Activated CD4-positive, alpha-beta memory T cell treated with anti-CD3 and anti-CD28 coated beads for 36 hours (primary cell): ENCODE measurements at places on chromosomes 7 and 10. TPM values are rescaled to one million over a fixed set of nuclear protein-coding genes. Genes with fewer than 3 reads are reported as not detected.

Gene EGR2
- 66.9 TPM for total RNA-seq

Gene CYREN
- 43.6 TPM for total RNA-seq

Gene ZNF138
- total RNA-seq = 10.5 TPM

Gene HTR5A
- not detected for total RNA-seq

Gene UNCX
- total RNA-seq = not detected

Gene HOXA9
- total RNA-seq = not detected

Gene SORBS1
- total RNA-seq = 1.5 TPM

DNA sequence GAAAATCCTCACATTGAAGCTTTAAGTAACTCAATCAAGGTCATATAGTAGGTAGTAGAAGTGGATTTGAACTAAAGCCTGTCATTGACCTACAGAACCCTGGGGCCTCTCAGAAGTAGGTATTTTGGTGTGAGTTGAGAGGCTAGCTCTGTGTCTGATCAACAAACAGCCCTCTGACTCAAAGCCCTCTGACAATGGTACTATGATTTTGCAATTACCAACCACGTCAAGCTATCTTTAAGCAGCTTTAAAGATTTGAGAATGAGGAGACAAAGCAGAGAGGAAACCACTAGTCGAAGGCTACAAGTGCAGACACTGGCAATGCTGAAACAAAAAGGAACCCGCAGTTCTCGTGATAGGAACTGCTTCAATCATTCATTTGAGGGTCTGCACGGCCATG is 19.0 kb upstream of the PDE1C start:
- DNase-seq = no peak

DNA sequence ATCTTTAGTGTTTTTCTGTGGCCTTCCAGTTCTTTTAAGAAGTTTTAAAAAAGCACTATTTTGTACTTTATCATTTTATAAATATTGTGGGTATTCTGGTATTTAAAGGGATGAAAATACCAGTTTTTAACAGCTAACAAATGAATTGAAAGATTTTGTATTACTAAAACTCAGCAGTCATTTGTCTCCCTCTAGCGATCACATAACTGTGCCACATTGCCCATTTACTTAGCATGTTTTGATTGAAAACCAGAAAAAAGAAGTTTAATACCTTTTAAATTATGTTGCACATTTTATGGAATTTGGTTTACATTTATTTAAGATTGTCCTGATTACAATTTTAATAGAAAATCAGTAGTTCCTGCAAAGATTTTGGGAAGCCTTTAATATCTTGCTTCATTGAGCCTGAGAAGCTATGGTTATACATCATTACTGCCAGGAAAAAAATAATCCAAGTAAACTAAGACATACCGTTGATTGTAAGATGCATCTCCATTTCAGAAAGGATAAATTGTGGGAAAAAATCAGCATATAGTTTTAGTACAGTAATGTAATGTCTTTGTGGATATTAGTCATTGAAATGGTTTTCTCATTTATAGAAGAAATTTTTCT is 34.9 kb downstream of the TAX1BP1 start:
- DNase-seq = no peak

- DNase-seq = no peak
These were observed 492 bp upstream of the VCL start for GRCh38 chr10:73997461-73997786.

DNA sequence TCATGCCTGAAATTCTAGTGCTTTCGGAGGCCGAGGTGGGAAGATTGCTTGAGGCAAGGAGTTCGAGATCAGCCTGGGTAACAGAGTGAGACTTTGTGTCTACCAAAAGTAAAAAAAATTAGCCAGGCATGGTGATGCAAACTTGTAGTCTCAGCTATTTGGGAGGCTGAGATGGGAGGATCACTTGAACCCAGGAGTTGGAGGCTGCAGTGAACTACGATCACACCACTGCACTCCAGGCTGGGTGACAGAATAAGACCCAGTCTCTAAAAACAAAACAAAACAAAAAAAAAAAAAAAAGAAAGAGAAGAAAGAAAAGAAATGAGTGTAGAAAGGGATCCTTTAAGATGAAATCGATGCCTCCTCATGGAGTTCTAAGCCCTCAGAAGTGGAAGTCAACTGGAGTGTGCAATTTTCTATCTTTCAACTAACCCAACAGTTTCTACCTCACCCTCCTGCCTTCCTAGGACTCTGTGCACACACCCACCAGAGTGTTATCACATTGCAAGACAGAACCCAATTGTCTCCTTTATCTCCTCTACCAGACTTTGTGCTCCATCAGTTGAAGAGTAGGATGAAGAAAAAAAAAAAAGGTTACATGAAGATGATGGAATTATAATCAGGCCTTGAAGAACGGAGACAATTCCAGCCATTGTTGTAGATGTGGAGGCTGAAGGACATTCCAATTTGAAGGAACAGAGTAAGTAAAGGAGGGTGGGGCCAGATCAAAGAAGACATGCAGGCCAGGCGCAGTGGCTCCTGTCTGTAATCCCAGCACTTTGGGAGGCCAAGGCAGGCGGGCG is 26.9 kb downstream of the NYAP1 start:
- DNase-seq = no peak

DNA sequence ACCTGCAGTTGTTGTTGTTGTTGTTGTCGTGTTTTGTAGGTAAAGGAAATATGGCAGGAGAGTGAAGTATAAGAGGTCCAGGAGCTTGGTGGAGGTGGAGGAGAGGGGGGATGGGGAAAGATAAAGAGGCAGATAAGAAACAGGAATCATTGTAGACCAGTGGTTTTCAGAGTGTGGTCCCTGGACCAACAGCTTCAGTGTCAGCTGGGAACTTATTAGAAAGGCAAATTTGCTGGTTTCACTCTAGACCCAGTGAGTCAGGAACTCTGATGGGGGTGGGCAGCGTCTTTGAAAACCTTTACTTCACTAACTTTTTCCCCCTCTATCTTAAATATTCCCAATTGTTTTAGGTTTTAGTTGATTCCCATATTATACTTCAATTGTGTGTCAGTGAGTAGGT is 241.5 kb downstream of the AUTS2 start:
- DNase-seq = no peak

GRCh38 chr10:7788639-7789286 is 786 bp downstream of the ATP5F1C start:
- DNase-seq = no peak

DNA sequence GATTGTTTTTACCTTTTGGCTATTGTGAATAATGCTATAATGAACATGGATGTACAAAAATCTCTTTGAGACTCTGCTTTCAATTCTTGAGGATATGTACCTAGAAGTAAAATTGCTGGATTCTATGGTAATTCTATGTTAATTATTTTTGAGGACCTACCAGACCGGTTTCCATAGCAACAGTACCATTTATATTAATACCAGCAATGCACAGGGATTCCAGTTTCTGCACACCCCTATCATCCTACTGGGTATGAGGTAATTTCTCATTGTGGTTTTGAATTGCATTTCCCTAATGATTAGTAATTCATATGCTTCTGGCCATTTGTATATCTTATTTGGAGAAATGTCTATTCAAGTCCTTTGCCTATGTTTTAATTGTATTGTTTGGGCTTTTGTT is 9.9 kb upstream of the PPP1R9A start:
- DNase-seq = no peak

- no peak for DNase-seq
These were observed 136.5 kb upstream of the ETV1 start for GRCh38 chr7:14125998-14126397.

DNA sequence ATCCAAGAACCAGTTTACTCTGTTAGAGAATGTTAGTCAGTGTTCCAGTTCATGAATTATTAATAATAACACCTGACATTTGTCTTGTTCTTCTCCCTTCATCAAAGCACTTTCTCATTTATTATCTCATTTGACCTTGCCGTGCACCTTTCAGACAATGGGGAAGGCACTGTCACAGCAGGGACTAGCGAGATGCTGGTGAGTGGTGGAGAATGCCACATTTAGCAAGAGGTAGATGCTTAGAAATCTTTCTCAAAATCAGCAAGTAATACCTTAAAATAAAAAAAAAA is 34.2 kb upstream of the XRCC2 start:
- DNase-seq = no peak

- DNase-seq = no peak
These were observed 218.7 kb downstream of the FRMD4A start for GRCh38 chr10:14112056-14112455.

GRCh38 chr10:95309958-95310357 is 19.2 kb upstream of the PDLIM1 start:
- no peak for DNase-seq

DNA sequence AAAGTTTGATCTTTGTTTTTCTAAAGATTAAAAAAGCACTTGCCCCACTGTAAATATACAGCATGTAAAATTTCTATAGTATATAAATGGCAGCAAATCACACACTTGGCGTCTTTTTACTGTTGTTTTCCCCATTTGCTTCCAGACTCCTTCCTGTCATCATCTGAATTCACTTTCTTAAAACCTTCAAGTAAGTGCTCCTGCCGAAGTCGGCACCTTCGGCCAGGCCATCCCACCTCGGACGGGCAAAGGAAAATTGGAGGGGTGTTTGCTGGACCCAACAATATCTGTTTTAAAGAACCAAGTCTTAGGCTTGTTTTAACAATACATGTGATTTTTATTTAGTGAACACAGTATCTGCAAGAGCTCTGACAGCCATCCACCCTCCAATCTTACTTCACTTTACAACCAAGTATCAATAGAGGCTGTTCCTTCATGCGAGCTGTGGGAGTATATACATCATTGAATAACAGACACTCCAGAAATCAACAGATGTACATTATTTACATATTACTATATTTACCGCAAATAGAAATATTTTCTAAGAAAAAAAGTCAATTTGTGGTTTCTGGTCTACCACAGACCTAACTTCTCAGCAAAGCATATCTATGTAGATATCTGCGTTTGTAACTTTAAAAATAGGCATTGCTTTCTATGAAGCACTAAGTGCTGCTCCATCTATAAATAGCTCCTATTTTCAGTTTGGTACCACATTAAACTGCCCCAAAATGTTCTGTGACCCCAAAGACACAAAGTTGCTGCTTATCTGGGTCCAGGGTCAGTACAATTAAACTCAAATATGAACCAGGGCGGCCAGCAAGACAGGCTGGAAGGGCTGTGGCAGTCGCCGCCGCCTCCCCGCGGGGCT is 110.7 kb downstream of the CYTH3 start:
- DNase-seq = no peak

- DNase-seq = peak; percentile 28
These were observed 47.7 kb downstream of the LYZL2 start for GRCh38 chr10:30581779-30582380.

DNA sequence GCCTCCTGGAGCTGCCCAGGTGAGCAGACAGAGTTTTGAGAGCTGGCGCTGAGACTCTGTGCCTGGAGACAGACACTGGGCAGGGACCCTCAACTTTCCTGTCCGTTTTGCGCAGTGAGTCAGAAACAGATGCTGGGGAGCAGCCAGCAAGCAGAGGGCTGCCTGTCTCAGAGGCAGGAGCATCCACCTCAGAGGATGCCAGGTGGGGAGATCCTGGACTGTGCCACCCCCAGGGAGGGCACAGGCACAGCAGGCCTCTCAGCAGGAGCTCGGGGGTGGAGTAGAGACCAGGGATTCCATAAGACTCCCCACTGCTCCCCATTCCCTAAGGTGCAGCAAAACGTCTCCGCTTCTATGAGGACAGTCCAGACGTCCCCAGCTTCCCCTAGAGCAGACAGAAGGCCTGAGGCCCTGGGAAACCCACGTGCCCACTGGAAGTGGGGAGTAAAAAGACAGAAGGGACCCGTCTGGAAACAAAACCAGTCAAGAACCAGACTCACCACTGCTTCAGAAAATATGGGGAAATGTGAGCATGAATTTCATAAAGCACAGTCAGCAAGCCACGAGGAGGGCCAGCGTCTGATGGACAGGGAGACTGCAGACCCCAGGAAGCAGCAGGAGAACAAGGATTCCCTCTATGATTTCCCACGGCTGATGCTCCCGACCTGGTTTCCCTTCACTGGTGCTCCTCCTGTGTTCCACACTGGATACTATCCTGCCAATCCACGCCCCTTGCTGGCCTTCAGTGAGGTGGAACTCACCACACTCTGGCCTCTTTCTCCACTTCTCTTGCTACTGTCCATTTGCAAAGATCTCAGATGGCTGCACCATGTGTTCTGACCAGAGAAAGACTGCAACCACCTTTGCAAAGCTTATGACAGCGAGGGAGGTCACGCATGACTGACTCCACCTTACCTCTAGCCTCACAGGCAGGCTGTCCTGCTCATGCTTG is 151.3 kb upstream of the FAM20C start:
- peak; percentile 4 for DNase-seq

DNA sequence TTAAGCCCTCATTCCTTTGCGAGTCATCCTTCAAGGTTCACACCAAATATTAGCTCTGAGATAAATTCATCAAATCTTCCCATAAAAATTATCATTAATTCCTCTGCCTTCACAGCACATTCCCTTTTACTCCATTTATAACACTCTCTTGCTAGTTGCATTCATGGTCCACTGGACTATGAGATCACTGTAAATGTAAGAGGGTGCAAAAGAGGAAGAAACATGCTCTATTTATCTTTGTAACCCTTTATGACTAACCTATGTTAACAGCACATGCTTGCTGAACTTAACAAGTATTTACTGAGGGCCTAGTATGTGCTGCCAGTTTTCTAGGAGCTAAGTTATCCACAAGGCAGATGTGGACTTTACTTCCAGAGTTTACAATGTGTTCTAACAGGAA is 86.7 kb upstream of the TMEM168 start:
- DNase-seq = no peak

DNA sequence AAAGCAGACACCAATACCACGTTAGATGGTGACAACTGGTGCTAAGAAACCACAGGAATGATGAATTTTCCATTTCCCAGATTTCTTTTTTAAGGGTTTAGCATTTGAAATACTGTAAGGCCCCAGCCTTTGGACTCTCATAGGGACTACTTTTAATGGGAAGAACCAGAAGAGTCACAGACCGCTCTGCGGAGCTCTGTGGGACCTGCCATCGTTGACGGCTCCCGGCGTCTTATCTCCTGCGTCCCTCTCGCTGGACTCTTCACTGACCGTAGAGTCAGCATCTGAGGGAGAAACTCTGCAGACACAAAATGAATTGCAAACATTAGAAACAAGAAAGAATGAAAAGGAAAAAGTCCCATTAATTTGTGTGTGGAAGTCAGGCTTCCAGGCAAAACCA is 81.4 kb upstream of the ATP6V0A4 start:
- DNase-seq = no peak

DNA sequence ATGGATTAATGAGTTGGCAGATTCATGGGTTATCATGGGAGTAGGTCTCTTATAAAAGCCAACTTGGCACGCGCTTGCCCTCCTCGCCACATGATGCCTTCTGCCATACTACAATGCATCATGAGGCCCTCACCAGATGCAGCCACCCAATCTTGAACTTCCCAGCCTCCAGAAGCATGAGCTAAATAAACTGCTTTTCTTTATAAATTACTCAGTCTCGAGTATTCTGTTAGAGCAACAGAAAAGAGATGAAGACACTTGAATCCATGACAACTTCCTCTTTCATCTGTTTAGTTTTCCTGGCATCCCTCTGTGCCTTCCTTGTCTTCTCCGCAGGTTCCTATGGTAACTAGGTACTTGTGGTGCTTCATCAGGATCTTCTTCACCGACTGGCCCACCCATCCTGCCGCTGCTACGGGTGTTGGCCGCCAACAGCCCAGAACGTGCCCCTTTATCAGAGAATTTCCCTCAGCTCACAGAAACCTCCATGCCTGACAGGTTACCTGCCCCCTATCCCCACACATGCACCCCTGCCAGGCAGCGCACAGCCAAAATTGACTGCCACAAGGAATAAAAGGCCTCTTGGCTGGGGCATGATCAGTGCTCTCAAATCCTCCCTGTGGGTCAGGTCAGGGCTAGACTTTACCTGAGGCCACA is 28.0 kb upstream of the PPIF start:
- no peak for DNase-seq

GRCh38 chr10:128305601-128306345 is 179.6 kb upstream of the MKI67 start:
- no peak for DNase-seq
